Posterior cingulate gyrus (tissue), 11 donors: ENCODE measurements at places on chromosomes 6 and 20.

DNA sequence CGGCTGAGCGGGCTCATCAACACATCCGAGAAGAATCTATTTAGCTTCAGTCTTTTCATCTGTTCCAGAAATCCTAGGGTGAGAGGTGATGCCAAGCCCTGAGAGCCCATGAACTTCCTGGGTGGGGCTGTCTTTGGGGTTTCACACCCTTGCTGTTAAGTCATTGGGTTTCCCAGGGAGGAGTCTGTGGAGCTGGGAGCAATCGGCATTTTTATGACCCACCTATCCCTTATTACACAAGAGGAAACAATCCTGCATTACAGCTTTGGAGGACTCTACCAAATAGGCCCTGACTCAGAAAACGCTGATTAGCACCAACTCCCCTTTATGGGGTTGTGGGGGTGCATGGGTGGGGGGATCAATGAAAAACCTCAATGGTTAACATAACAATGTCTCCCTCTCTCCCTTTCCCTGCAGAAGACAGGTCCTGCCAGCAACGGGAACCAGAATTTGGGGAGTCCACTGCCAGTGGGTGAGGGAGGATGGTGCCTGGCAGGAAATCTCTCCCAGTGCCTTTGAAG lies 46.3 kb downstream of the EZR start:
- no peak for DNase-seq

DNA sequence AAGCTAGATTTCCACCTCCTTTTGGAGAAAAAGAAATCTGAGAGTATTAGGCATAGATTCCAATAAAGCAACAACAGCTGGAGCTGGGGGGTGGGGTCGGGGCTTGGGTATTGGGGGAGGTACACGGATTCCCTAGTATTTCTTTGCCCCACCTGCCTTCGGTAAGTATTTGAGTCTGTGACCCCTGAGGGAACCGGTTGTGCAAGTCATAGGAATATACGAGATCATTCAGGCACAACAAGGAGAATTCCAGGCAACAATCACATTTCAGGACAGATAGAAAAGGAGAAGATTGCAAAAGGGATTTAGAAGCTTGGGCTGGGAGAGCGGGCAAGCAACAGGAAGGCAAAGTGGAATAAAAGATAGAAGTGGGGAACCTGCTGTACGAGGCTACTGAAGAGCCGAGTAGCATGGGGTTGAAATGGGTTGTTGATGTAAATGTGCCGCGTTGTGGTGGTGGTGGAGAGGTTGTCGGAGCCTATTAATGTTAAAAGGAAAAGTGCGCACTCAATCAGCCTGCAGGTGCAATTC lies 148.9 kb downstream of the BCAS1 start:
- no peak for DNase-seq

DNA sequence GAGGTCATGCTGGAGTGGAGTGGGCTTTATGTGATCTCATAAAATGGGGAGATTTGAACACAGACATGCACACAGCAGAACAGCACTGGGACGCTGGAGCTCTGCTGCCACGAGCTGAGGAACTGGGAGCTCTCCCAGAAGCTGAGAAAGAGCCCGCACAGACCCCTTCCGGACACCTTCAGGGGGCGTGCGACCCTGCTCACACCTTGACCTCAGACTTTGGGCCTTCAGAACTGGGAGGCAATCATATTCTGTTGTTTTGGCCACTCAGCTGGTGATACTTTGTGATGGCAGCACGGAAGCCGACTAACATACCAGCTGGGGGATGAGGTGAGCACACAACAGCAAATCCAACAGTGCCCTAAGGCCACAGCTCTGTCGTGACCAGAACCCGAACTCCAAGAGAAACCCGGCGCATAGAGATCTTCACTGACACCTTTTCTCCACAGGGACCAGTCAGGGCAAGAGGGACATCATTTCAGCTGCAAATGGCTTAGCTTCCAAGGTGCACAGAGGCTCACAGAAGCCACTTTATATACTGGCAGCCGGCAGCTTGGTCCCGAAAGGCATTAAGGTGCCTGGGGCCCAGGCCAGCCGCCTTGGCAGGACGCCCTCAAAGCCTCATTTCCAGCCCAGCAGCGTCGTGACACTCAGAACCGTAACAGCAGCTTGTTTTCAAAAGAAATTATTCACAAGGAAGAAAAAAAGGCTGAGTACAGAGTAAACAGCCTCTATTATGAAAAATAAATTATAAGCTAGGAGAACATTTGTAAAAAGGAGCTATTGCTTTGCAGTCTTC lies 89.3 kb downstream of the RNASET2 start:
- no peak for DNase-seq

DNA sequence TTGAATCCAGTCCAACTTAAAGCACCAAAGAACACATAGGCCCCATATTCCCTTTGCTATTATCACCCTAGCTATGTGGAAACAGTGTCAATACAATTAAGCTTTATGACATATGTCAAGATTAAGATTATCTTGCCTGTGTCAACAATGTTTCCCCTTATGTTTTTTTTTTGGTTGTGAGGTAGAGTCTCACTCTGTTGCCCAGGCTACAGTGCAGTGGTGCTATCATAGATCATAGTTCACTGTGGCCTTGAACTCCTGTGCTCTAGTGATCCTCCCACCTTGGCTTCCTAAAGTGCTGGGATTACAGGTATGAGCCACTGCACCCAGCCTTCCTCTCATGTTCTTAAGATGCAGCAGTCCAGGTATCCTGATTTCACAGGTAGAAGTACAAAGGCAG lies 17.8 kb downstream of the AFG1L start:
- DNase-seq = no peak

DNA sequence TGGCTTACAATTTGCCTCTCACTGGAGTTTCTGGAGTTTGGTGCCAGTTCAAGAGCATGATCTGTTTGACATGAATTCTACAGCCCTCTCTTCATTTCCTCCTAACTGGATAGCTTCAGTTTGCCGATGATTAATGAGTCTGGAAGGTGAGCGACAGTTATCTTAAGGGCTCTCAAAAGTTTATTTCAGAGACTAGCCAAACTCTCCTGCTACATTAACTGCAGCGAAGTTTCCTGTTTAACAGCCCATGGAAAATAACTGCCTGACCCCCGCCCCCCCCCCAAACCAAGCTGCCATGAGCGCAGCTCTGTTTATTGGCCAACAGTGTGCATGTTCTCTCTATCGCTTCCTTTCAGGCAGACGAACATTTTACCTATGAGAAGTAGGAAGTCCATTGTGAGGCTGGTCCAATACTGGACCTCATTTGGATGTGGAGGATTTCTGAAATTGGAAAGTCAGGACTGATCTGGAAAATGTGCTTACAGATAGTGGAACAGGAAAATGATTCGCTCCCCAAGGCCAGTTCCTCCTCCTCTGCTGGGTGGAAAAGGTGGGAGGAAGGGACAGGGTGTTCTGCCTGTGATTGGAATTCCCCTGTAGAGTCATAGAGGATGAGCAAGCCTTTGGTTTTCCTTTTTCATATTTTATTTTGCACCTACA lies 522.2 kb upstream of the JAG1 start:
- DNase-seq = no peak

DNA sequence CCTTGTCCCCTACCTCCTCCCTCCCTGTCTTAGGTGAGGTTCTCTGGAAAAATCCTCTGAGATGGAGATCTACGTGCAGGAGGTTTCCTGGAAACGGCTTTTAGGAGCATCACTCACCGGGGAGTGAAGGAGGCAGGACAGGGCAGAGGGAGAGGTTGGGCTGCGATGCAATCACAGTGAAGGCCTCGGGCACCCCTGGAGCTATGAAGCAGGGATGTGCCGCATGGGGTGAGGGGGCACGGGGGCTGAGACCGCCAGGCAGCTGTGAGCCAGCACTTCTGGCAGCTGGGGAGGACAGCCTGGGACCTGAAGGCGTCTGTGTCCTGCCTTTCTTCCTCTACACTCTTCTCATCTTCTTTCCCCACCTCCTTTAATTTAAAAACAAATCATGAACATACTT lies 12.9 kb upstream of the GLP1R start:
- no peak for DNase-seq
